ENCODE measurements at places on chromosomes 2 and 18.
A peak's percentile ranks its signal among the peaks of the same experiment; 100 is the strongest.

- peak; percentile 62 for DNase-seq
- H3K27ac ChIP-seq: no peak overlapping the region
- H3K4me3 ChIP-seq: no peak overlapping the region
- H3K27me3 ChIP-seq: no peaks in the 10 kb centered on the region
- H3K36me3 ChIP-seq: no peaks in the 10 kb centered on the region
- H3K4me1 ChIP-seq: no peaks in the 10 kb centered on the region
These were observed 26.4 kb downstream of the MARCHF7 start for GRCh38 chr2:159738509-159739390.

DNA sequence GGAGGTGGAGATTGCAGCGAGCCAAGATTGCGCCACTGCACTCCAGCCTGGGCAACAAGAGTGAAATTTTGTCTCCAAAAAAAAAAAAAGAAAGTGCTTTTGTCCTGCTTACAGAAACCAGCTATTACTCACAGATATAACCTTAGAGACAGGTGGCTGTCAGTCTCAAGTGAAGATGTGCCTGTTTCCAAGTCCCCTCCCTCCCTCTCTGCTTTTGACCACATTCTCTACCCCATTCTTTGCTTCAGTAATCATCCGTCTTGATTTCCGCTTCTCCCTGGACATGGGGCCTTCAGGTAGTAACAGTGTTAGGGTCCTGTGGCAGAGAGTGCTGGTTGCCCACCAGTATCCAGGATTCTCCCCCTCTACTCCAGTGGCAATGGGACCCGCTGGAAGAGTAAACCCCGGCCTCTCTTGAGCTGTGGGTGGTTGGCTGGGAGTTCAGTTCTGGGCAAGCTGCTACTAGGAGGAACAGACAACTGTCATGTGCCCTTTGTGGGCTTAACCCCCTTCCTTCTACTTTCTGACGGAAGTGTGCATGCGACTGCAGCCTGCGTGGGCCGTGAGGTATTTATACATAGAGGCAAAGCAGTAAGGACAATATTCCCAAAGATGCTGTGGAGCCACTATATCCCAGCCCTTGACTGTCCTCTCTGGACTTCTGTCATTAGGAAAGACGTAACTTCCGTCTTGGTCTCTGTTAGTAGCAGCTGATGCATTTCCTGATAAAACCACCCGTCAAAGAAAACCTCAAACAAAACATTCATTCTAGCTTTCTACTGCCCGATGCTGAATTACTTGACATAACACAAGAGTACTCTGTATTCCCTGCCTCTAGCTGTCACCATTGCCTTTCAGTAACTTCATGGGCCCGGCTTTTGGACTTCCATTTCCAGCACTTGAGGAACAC lies 17.8 kb downstream of the PDCL3 start:
- DNase-seq: no peak
- H3K27ac ChIP-seq: peak overlapping the region; percentile 75
- no peaks in the 10 kb centered on the region for H3K4me1 ChIP-seq
- H3K36me3 ChIP-seq: no peaks in the 10 kb centered on the region

- no peaks in the 10 kb centered on the region for H3K36me3 ChIP-seq
- H3K27ac ChIP-seq: no peak overlapping the region
- DNase-seq: no peak
- no peak overlapping the region for H3K4me3 ChIP-seq
- no peaks in the 10 kb centered on the region for H3K27me3 ChIP-seq
These were observed 141.9 kb downstream of the LCLAT1 start for GRCh38 chr2:30588994-30589393.

- no peaks in the 10 kb centered on the region for H3K4me1 ChIP-seq
- no peaks in the 10 kb centered on the region for H3K36me3 ChIP-seq
- H3K27me3 ChIP-seq: no peaks in the 10 kb centered on the region
- H3K4me3 ChIP-seq: no peak overlapping the region
- DNase-seq: no peak
- no peak overlapping the region for H3K27ac ChIP-seq
These were observed 39.9 kb upstream of the TSPYL6 start for GRCh38 chr2:54295911-54296310.

DNA sequence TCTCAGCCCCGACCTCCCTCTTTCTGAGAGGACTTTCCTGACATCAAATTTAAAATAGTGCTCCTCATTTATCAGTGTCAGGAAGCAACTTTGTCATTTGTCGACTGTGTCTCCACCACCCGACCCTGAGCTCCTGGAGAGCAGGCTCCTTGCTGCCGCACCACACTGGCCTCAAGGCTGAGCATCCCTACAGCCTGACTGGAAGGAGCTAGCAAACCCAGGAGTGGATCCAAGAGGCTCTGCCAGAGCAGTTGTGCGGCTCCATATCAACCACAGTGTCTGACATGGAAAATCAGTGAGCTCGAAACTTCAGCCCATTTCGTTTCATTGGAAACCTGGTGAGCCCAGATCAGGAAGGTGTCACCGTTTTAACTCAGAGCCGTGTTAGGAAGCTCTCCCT lies 125.2 kb downstream of the PTGR3 start:
- no peaks in the 10 kb centered on the region for H3K36me3 ChIP-seq
- H3K4me1 ChIP-seq: no peaks in the 10 kb centered on the region
- H3K4me3 ChIP-seq: no peak overlapping the region
- no peaks in the 10 kb centered on the region for H3K27me3 ChIP-seq

- H3K27me3 ChIP-seq: peaks cover 50% of the 10 kb centered on the region
- H3K4me3 ChIP-seq: no peak overlapping the region
- DNase-seq: no peak
- no peak overlapping the region for H3K27ac ChIP-seq
- no peaks in the 10 kb centered on the region for H3K4me1 ChIP-seq
- H3K36me3 ChIP-seq: no peaks in the 10 kb centered on the region
These were observed 5.6 kb downstream of the PAX8 start for GRCh38 chr2:113273027-113273551.

DNA sequence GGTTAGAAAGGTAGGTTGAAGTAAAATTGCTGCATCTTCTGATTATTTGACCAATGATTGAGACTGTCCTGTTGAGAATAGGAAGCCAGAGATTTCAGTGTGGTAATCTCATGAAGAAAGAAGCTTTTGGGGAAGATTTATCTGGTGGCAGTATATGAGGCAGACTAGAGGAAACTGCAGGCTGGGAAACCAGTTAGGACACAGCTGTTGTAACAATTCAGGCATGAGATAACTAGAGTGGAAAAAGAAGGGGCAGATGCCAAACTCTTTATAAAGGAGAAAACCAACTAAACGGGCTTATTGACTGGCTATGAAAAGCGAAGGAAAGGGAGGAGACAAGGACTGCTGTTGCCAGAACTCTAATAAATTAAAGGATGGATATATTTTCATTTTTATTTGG lies 155.6 kb downstream of the TTC27 start:
- no peaks in the 10 kb centered on the region for H3K27me3 ChIP-seq
- no peak overlapping the region for H3K27ac ChIP-seq

- no peaks in the 10 kb centered on the region for H3K36me3 ChIP-seq
- H3K4me3 ChIP-seq: no peak overlapping the region
- H3K4me1 ChIP-seq: no peaks in the 10 kb centered on the region
These were observed 81.6 kb upstream of the CYRIA start for GRCh38 chr2:16747257-16747656.

DNA sequence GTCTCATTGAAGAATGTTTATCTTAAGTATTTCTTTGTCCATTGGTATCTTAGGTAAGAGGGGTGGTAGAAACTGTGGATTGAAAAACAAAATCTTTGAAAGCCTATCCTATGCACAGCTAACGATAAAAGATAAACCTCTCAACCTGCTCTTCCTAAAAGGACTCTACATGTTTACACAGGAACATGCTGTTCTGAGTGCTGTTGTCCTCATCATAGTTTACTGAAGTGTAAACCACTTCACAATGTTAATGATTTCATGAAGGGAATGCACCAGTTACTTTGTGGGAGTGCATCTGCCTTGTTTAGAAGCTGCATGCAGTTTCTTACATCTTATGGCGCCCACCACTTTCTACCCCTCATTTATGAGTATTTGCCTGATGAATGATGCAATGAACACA lies 1.2 kb downstream of the ACMSD start:
- no peaks in the 10 kb centered on the region for H3K27me3 ChIP-seq
- H3K4me1 ChIP-seq: peaks cover 4% of the 10 kb centered on the region
- no peak for DNase-seq
- H3K36me3 ChIP-seq: no peaks in the 10 kb centered on the region
- H3K27ac ChIP-seq: no peak overlapping the region

DNA sequence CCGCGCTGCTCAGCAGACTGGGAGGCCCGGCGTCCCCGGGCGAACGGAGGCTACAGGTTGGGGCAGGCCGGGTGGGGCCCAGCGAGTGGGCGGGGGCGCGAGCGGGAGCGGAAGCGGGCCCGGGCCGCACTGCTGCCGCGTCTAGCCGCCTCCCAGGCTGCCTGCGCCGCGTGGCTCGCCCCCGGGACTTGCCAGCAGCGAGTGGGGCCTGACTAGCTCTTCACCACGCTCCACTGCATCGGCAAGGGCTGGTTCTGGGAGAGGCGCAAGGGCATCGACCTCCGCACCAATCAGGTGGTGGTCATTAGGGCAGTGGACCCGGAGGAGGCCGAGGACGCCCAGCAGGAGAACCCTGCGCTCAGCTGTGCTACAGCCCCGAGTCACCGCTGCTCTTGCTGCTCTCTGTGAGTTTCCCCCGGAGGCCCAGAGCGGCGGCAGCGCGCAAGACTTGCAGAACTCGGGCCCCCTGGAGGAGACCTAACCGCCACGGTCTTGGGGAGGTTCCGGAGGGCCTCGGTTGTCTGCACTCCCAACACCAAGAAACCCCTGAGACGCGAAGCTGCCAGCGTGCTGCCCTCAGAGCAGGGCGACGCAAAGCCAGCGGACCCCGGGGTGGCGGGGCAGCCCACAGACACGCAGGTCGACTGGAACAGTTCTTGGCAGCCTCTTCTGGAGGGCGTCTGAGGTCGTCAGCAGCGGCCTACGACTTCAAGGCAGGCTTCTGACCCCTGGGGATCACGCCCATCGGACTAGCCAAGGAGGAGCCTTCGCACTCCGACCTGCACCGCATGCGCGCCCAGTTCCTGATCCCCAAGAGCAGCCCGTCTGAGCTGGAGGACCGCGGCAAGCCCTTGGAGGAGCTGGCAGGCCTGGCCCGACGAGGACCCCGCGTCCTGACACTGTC lies 27.2 kb upstream of the PTPN2 start:
- H3K4me3 ChIP-seq: peak overlapping the region; percentile 36
- no peaks in the 10 kb centered on the region for H3K36me3 ChIP-seq
- DNase-seq: peak; percentile 90
- no peak overlapping the region for H3K27ac ChIP-seq

GRCh38 chr2:154804451-154804850 lies 106.0 kb downstream of the KCNJ3 start:
- no peak for DNase-seq
- no peaks in the 10 kb centered on the region for H3K36me3 ChIP-seq
- no peak overlapping the region for H3K4me3 ChIP-seq
- H3K27ac ChIP-seq: no peak overlapping the region

- H3K36me3 ChIP-seq: no peaks in the 10 kb centered on the region
- H3K27ac ChIP-seq: no peak overlapping the region
- H3K4me1 ChIP-seq: no peaks in the 10 kb centered on the region
- H3K4me3 ChIP-seq: no peak overlapping the region
- H3K27me3 ChIP-seq: no peaks in the 10 kb centered on the region
These were observed 15.5 kb upstream of the SRBD1 start for GRCh38 chr2:45626387-45627221.

- H3K4me3 ChIP-seq: no peak overlapping the region
- H3K27ac ChIP-seq: no peak overlapping the region
- H3K36me3 ChIP-seq: no peaks in the 10 kb centered on the region
- H3K27me3 ChIP-seq: peaks cover 43% of the 10 kb centered on the region
- H3K4me1 ChIP-seq: no peaks in the 10 kb centered on the region
- DNase-seq: no peak
These were observed 386.3 kb upstream of the MYT1L start for GRCh38 chr2:2717406-2717805.

DNA sequence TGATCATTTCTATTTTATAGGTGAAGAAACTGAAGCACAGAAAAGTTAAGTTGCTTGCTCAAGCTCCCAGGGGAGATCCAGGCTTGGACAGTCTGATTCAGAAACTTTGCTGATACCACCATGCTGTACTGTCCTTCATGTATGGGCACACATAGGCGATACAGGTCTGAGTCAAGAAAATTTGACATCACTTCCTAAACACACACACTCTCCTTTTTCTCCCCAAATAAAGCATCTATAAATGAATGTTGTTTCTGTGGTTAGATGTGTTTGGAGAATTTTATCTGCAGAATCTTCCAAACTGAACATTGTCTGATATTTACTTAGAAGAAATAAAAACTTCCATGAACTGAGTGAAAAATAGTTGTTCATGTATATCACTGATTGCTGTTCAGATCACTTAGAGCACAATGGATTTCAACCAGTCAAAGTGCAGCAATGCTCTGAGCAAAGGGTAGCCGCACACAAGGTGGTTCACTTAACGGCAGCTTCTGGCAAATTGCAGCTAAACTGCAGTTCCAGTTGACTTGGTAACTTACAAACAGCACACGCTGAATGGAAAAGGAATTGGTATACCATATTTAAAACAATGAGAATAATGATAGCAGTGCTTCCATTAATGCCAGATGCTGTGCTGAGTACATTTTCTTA lies 10.0 kb upstream of the AGFG1 start:
- H3K4me1 ChIP-seq: peaks cover 29% of the 10 kb centered on the region
- no peak for DNase-seq
- H3K27me3 ChIP-seq: no peaks in the 10 kb centered on the region
- no peak overlapping the region for H3K4me3 ChIP-seq

- no peaks in the 10 kb centered on the region for H3K4me1 ChIP-seq
- DNase-seq: no peak
- no peaks in the 10 kb centered on the region for H3K36me3 ChIP-seq
- H3K27ac ChIP-seq: no peak overlapping the region
These were observed 49.6 kb downstream of the ZBTB7C start for GRCh38 chr18:48359626-48360025.

GRCh38 chr2:160242893-160243564 lies 43.0 kb upstream of the ITGB6 start:
- H3K27ac ChIP-seq: no peak overlapping the region
- H3K36me3 ChIP-seq: no peaks in the 10 kb centered on the region
- peaks cover 21% of the 10 kb centered on the region for H3K4me1 ChIP-seq

GRCh38 chr2:102269200-102269524 lies 42.2 kb upstream of the IL1RL1 start:
- no peaks in the 10 kb centered on the region for H3K4me1 ChIP-seq
- H3K36me3 ChIP-seq: no peaks in the 10 kb centered on the region
- no peak for DNase-seq
- no peak overlapping the region for H3K4me3 ChIP-seq
- H3K27ac ChIP-seq: peak overlapping the region; percentile 42

DNA sequence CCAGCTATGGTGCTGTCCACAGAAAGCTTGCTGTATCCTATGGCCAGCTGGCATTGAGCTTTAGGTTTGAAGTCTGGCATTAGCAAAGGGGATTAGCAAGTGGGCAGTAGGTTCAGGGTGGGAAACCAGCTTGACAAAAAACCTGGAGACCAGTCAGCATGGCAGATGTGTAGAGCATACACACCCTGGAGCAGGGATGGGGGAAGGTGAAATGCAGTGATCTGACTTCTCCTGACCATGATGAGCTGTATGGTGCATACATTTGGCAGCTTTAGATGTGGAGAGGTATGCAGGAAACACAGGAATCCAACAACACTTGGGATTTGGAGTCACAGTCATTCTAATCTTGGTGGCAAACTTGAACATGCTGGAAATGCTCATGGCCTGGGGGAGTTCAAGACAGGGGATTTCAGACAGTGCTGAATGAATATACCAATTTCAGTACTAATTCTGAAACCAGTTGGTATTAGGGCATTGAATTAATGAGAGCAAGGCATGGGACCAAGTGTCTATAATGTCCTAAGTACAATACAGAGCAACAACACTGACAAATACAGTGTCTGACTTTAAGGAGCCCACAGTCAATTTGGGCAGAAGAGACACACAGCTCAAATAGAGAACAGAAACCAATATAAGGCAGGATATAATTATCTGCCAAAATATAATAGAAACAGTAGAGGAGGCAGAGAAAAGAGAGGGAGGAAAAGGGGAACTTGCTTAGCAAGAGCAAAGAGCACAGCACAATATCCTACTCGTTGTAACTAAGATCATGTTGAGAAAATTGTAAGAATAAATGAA lies 11.8 kb downstream of the ARHGAP15 start:
- DNase-seq: no peak
- peaks cover 59% of the 10 kb centered on the region for H3K4me1 ChIP-seq
- no peaks in the 10 kb centered on the region for H3K27me3 ChIP-seq
- H3K27ac ChIP-seq: peak overlapping the region; percentile 51
